ENCODE measurements at places on chromosomes 3 and 15. TPM values are rescaled to one million over a fixed set of nuclear protein-coding genes. Genes with fewer than 3 reads are reported as not detected.

DNA sequence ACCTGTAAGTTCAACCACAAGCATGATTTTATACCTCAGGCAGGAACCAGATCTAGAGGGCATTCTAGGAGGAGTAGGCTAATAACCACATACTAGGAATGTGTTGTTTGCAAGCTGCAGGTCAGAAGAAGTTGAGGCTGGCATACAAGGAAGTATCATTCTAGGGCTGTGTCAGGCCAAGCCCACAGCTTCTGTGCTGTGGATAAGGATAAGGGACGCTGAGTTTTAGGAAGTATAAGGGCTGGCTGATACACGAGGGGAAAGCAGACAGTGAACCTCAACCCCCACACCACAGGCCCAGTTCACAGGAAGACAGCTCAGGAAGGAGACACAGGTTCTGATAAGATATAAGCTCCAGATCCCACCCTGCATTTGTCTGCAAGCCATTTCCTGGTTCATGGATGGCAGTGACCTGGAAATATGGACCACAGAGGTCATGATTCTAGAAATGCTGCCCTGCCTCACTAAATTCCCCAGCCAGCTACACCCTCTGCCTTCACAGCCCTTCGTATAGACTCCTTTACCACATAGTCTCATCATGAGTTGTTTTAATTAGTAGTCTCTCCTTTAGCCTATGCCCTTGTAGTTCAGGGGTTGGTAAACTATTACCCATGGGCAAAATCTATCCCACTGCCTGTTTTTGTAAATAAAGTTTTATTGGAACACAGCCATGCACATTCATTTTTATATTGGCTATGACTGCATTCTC, 260.7 kb downstream of the OPA1 start:
- no peak overlapping the region for H3K4me3 ChIP-seq
- no peak overlapping the region for H3K27ac ChIP-seq
- H3K36me3 ChIP-seq = peaks cover 5% of the 10 kb centered on the region
- DNase-seq = no peak

GRCh38 chr3:174859756-174860155, 622 bp downstream of the NAALADL2 start:
- H3K36me3 ChIP-seq = no peaks in the 10 kb centered on the region
- no peak for DNase-seq
- no peak overlapping the region for H3K27ac ChIP-seq

GRCh38 chr3:115547207-115547606, 76.1 kb upstream of the GAP43 start:
- no peak overlapping the region for H3K27ac ChIP-seq
- no peaks in the 10 kb centered on the region for H3K27me3 ChIP-seq
- no peaks in the 10 kb centered on the region for H3K36me3 ChIP-seq
- DNase-seq = no peak

DNA sequence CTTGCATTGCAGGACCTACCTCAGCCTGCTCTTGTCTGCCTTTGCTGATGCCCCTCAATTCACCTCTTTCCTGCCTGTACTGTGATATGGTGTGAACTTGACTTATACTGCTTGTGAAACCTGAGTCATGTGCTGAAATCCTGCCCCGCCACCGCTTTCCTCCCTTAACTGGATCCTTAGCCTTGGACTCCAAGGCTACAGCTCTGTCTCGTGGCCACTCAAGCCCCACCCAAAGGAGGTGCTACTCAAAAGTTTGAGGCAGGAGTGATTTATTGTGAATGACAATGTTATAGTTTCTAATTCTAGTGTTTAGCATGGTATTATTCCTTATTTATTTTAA, 56.1 kb downstream of the MYZAP start:
- H3K36me3 ChIP-seq = no peaks in the 10 kb centered on the region
- H3K4me3 ChIP-seq = no peak overlapping the region
- H3K27me3 ChIP-seq = no peaks in the 10 kb centered on the region
- H3K4me1 ChIP-seq = no peaks in the 10 kb centered on the region
- no peak for DNase-seq

The GABRA5 gene
- total RNA-seq = 1.1 TPM

DNA sequence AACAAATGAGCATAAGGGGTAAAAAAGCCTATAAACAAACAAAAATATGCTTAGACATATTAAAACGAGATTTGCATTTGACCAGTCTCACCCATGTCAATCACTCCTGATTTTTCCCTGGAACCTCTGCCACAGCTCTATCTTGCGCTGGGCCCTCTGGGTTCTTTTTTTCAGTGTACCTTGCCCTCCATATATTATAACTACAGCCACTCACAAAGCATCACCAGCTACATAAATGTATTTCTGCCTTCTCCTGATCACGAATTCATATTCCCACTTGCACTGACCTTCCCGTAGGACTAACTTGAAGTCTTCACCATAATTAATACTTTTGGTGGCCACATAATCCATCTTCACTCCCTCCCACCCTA, 395.6 kb upstream of the ROBO2 start:
- H3K4me3 ChIP-seq = no peak overlapping the region
- H3K27me3 ChIP-seq = no peaks in the 10 kb centered on the region
- no peaks in the 10 kb centered on the region for H3K36me3 ChIP-seq
- no peaks in the 10 kb centered on the region for H3K4me1 ChIP-seq
- DNase-seq = no peak

The PATL2 gene
- not detected for total RNA-seq

- peaks cover 13% of the 10 kb centered on the region for H3K4me1 ChIP-seq
- no peak overlapping the region for H3K4me3 ChIP-seq
- H3K36me3 ChIP-seq = peaks cover 5% of the 10 kb centered on the region
- H3K27ac ChIP-seq = no peak overlapping the region
- no peak for DNase-seq
- H3K27me3 ChIP-seq = peaks cover 3% of the 10 kb centered on the region
Observed at GRCh38 chr3:30676424-30677346, 70.3 kb downstream of the TGFBR2 start.

All from glutamatergic neuron (in vitro differentiated cells).